Memory B cell (primary cell): ENCODE measurements at places on chromosomes 11 and 22.

DNA sequence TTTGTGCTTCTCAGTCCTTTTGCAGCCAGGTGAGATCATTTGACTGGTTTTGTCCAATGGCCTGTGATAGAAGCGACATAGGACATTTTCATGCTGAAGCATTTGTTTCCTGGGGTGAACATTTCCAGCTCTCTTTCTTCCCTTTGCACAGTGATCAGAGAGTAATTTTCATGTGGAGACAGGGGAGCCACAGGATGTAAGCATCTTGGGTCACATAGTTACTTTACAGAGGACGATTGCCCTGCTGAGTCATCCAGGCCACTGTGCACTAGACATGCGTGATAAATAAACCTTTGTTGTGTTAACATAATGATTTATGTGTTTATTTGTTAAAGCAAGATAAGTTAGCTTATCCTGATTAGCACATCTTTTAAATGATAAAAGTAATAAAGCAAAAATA, 263.5 kb upstream of the CCDC179 start:
- no peak for DNase-seq

- no peak for DNase-seq
These were observed 83.6 kb downstream of the ENTHD1 start for GRCh38 chr22:39809772-39810557.

DNA sequence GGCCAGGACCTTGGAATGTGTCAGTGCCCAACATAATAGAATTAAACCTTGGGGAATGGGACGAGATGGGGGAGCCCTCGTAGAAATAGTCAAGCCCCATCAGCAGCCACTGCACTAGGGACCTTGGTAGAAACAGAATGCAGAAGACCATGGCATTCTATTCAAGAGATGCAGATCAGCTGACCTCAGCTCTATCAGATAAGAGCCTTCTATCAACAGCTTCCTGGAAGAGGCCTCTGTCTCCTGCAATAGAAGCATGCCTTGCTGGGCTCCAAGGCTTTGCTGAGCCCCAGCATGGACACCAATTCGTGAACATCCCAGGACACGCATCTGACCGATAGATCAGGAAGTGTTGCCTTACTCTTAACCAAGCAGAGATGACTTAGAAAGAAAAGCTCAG, 27.5 kb upstream of the FLI1 start:
- no peak for DNase-seq

DNA sequence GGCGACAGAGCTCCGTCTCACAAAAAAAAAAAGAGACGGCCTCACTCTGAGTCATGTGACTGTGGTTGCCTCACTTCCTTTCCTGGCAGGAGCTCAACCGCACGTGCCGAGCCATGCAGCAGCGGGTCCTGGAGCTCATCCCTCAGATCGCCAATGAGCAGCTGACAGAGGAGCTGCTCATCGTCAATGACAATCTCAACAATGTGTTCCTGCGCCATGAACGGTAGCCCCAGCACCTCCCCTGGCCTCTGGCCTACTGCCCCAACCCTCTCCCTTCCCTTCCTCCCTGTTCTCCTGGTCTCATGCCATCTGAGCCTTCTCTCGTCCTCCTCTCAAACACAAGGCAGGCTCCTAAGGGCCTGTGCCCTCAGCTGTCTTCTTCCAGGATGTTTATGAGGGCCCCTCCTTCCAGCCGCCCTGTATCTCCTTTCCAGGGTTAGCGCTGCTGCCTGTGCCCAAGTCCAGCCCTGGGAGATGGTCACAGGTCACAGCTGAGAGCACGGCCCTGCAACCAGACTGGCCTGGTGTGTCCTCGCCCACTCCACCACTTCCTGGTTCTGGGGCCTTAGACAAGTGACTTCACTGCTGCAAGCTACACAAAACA, 30.7 kb downstream of the TOM1 start:
- no peak for DNase-seq

- DNase-seq, result no peak
These were observed 548.0 kb upstream of the LUZP2 start for GRCh38 chr11:23948851-23949250.

GRCh38 chr11:35748644-35749043, 86.1 kb downstream of the TRIM44 start:
- DNase-seq, result no peak

DNA sequence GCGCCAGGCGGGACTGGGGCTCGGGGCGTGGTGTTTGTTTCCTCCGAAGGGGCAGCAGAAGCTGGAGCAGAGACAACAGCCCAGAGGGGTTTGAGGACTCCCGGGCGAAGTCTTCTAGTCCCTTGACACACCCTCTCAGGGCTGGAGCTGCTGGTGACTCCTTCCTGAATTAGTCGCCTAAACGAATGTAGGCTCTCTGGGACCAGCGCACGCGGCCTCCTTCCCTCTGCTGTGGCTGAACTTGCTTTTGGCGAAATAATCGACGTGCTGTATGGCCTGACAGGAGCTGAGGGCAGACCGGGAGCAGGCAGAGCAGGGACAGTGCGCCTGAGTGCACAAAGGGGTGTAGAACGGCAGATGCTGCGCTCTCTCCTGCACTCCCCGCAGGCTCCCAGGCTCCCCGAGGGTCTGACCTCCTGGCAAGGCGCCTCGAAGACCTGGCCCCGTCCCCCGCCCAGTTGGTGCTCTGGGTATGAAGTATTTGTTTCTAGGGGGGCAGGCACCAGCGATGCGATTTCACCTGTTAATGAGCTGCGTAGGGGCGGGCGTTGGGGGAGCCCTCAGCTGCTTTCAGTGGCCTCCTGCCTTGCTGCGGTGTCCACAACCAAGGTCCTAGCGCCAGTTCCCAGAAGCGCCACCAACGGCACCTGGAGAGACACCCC, 5.3 kb downstream of the SLC17A6 start:
- no peak for DNase-seq
